Adipocyte (in vitro differentiated cells): ENCODE measurements at places on chromosomes 11 and 22.

DNA sequence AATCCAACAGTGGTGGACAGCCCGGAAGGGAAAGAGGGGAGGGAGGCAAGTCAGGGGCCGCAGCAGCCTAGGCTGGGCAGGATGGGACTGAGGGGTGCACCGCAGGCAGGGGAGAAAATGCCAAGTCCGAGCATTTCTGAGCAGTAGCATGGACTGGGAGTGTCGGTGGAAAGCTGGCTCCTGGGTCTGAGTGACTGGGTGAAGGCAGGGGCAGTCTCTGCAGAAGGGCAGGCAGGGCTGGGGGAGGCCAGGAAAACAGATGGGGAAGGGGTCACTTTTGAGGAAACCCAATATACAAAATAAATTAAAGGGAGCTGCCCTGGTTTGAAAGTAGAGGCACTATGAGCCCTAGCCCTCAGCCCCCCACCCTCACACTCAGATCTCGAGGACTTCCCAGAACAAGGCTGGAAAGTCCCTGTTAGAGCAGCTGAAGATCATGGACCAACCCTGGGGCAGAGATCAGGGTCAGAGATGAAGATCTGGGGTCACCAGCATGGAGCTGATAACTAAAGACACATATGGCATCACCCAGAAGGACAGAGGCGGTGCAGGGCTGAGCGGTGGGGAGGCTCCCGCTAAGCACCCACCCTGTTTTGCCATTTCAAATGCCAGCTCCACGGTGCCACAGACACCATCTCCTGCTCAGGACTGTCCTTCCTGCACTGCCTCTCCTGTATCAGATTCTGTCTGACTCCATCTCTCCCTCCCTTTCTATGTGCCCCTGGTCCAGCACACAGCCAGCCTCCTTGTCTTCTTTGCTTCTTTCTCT is 32.4 kb upstream of the ETS1 start:
- DNase-seq, result no peak

GRCh38 chr22:43050995-43051394 is 36.0 kb upstream of the PACSIN2 start:
- no peak for DNase-seq

DNA sequence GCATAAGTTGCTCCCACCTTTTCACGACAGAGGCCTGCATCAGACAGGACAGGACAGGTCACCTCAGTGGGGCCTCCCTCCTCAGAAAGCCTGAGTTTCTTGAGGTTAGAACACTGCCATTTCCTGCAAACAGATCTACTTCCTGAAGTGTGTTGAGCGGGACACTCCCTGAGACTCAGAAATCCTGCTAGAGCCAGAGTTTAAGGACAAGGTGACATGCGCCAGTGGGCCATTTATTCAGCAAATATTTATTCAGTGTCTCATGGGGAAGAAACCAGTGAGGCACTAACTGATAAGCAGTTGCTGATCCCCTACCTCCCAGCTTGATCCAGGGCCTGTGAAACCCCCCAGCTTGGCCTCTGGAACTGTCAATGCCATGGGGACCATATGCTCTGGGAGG is 454.6 kb downstream of the SOX6 start:
- DNase-seq, result no peak

GRCh38 chr11:102287964-102288724 is 29.1 kb upstream of the BIRC3 start:
- DNase-seq, result peak; percentile 94

- DNase-seq, result peak; percentile 83
Measured at GRCh38 chr11:119361056-119361787, 14.7 kb upstream of the MFRP start.

- no peak for DNase-seq
Measured at GRCh38 chr11:131809203-131809918, 438.9 kb downstream of the NTM start.

- DNase-seq, result no peak
Measured at GRCh38 chr11:93063086-93063485, 93.6 kb downstream of the MTNR1B start.

DNA sequence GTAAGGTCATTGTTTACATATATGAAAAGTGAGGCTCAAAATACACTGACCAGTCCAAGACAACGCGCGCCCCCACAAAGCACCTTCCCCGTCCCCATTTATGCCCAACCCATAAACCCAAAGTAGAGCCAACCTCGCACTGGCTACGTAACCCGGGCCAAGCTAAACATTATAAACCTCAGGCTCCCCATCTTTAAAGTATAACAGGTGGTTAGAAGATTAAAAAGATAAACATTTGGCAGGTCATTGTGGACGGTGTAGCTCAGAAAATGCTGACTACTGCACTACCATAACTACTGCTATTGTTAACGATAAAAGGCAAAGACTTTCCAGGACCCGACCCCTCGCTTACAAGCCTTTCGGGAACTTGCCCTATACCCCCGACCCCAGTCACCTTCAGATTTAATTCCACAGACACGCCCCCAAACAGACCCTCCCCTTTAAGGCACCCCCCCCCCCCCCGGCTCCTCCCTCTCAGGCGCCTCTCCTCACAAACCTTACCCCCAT is 470 bp downstream of the NUMA1 start:
- DNase-seq, result peak; percentile 58

- DNase-seq, result no peak
Measured at GRCh38 chr22:38213319-38213989, 11.7 kb downstream of the MAFF start.

DNA sequence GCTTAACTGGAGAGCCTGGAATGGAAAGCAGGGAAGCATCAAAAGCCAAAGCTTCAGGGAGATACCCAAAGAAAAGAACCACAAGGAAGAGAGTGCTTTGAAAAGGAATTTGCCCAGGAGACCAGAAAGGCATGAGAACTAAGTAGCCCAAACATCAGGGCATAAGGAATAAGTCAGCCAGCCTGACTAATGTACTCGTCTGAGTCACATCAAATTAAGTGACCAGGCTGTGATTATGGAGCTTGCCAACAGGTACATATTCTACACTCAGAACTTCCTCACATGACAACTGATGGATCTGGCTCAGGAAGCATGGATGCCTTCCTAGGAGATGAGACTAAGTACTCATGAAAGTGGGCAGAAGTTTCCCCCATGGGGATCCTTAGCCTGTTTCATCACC is 366.7 kb downstream of the BUD13 start:
- DNase-seq, result no peak

GRCh38 chr11:118001494-118001971 is 15.3 kb downstream of the IL10RA start:
- no peak for DNase-seq

DNA sequence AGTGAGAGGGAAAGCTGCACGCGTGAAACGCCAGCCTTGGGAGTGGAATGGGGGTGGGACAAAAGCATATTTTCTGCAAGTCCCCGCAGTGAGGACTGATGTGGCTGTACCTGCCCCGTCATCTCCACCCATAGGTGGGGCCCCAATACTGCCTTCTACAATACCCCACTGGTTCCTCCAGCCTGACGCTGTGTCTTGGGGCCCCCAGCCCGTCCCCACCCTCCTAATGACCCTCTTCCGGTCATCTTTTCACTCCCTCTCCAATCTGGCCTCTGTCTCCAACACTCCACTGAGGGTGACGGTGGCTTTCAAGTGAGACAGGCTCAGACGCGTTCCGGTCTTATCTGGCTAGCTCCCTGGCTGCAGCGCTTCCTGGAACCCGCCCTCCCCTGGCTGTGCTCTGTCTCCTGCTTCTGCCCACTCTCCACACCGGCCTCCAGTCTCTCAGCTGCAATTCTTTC is 104.2 kb downstream of the MICAL3 start:
- no peak for DNase-seq

DNA sequence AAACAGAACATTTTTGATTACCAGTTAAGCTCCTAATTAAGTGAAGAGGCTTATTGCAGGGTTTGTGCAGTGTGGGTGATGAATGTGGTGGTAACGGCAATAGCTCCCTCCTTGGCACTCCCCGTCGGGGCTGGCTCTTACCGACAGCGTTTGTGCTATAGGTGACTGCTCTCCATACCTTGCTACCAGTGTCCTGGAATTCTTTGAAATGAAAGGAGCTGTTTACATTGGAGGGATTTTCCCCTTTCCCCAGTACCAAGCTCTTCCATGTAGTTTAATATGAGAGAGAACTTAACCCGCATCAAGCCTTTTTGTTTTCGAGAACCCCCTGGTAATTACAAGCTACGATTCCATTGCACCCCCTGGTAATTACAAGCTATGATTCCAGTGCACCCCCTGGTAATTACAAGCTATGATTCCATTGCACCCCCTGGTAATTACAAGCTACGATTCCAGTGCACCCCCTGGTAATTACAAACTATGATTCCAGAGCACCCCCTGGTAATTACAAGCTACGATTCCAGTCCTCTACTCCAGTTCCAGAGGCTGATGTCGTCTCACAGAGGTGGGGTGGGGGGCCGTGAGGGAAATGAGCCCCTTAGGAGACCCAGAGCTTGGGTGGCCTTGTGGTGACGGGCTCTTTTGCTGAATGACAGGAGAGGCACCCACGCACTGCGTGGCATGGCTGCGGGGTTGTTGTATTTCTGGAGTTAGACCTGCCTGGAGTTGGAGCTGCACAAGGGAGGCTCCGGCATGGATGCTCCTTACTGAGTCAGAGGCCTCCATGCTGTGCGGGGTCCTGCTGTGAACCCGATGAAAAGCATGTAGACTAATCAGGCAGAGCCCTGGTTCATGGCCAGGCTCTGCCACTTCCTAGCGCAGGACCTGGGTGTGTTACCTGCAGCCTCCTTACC is 205.3 kb downstream of the TBC1D22A start:
- no peak for DNase-seq

DNA sequence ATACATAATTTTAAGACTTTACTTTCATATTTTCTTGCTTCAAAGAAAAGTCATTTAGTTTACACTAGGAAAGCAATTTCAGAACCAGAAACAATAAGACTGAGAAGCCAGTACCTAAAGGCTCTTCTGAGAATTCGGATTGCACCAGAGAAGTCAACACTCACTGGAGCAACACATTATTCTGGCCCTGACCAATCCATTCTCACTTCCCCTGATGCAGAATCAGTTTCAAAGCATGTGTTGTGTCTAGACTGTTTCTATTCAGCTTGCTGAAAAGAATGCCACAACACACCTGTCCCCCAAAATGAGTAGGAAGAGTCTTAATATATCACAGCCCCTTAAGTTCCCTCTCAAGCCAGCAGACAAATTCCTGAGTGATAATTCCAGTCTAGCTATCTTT is 1074.3 kb upstream of the TENM4 start:
- no peak for DNase-seq

GRCh38 chr22:46582281-46582933 is 37.8 kb upstream of the GRAMD4 start:
- no peak for DNase-seq

DNA sequence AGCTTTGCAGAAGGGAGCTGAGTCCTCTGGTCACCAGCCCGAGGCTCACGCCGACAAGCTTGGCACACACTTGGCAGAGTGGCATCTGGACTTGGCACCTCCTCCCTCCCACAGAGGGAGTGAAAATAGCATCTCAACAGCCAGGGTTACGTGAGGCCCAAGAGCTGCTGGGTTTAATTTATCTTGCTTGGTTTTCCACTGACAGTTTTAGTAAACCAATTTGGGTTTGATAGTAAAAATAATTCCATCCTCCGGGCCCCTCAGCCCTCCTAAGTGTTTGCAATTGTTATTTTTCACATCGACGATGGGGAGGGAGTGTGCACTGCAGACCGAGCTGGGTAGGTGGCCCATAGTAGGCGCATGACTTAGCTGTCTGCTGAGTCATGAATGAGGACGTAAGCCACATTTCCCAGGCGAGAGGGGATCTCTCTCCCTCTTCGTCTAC is 107.6 kb upstream of the ASPHD2 start:
- DNase-seq, result peak; percentile 53

DNA sequence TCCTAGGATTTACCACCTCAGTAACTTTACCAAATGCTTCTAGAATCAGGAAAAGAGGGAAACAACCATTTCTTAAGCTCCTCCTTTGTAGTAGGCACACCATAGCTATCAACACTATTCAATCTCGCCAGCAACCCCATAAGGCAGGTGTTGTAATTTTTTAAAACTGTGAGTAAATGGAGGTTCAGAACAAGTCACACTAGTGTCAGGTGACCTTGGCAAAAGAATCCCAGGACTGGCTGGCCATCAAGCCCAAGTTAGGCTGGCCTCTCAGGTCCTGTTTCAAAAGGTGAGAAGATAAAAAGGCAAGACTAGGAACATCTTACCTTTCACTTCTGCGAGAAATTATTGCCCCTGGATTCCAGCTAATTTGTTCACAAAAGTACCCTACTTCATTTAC is 713 bp downstream of the TOP3B start:
- peak; percentile 5 for DNase-seq

GRCh38 chr11:13260963-13261588 is 16.5 kb upstream of the BMAL1 start:
- no peak for DNase-seq

DNA sequence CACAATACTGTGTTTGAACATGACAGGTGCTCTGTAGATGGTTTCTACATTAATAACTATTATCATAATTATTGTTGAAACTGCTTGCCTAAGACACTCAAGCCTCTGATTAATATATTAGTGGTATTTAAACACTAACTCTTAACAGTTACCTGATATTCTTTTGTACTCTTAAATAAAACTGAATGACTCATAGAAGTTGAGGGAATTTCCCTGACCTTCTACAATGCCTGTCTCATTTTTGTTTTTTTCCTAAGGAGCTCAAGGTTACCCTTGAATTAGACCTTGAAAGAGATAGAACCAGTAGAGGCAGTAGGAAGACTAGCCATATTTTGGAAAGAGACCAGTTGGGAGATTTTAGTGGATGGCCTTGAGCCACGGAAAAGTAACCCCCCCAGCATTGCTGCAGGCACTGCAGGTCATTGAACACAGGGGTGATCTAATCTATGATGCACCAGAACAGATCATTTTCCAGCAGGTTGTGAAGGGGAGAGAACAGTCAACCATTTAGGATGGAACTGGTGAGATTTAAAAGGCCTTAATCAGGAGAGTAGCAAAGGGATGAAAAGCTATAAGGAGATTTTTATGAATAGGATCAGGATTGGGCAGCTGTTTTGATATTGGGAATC is 148.3 kb downstream of the PGR start:
- DNase-seq, result no peak

- DNase-seq, result peak; percentile 77
Measured at GRCh38 chr11:27696115-27696514, 4.1 kb downstream of the BDNF start.

DNA sequence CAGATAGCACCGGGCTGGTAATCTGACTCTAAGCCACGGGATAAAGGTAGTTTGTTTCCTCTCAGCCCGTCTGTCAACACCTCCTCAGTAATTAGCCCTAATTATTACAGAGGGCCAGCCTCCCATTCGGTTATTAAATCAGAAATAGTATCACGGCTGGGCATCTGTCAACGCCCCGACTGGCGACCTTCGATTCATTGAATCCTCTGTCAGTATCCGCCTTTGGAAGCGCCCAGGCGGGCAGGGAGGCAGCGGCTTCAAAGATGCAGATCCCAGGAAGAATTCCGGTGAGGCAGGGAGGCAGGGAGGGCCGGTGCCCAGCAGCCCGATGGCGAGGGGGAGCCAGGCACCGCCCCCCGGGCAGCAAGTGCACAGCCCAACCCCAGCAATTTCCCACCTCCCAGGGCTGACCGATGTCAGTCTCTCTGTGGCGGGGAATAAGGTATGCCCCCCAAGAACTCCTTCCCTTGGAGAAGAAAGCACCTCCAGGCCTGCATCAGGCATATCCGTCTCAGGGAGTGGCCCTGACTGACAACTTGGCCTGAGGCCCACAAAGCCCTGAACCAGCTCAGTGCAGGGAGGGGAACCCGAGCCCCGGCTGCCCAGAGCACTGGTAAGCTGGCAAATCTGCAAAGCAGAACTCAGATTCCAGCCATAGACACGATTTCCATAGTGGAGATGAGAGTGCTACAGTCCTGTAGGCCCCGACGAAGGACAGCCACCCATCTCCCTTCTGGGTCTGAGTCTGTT is 11.4 kb downstream of the GNB1L start:
- no peak for DNase-seq

- peak; percentile 75 for DNase-seq
Measured at GRCh38 chr11:96246718-96247552, 96.1 kb downstream of the MAML2 start.
